Activated T-cell treated with anti-CD3 and anti-CD28 coated beads, Interleukin-2, amount 50 U/mL, for 72 hours (primary cell): ENCODE measurements at places on chromosomes 2 and 18.

- DNase-seq: no peak
- H3K36me3 ChIP-seq: no peaks in the 10 kb centered on the region
- H3K27me3 ChIP-seq: no peaks in the 10 kb centered on the region
- H3K4me3 ChIP-seq: no peak overlapping the region
- H3K27ac ChIP-seq: no peak overlapping the region
These were observed 242.9 kb downstream of the ARL6IP6 start for GRCh38 chr2:152961351-152961750.

DNA sequence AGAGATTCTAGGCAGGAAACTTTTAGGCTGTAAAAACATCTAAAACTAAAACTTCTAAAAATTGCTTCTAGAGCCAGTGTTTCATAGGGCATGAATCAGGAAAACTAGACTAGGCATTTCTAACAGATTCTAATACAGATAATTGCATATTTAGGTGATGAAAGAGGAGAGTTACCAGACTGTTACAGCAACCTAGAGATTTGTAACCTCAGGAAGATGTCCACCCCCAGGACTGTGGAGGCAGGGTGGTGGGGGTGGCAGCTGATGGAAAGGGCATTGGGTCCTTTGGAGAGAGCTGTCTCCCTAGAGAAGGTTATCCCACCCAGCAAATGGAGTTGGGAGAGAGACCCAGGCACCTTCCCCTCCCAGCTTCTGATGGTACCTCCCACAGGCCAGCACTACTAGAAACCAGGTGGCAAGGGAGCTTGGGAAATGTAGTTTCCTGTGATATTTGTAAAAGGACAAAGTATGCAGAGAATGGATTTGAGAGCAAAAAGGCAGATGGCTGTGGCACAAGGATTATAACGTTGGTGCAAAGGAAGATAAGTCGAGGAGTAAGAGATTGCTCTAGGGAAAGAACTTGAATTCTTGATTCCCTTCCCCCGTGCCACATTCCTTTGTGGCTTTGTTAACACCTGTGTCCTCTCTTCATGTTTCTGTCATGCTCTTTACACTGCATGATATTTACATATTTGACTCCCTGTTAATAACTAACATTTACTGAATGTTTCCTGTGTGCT is 75.6 kb upstream of the MGAT5 start:
- no peak overlapping the region for H3K4me3 ChIP-seq
- DNase-seq: no peak
- peaks cover 58% of the 10 kb centered on the region for H3K4me1 ChIP-seq
- peak overlapping the region; percentile 66 for H3K27ac ChIP-seq

GRCh38 chr2:57278451-57278850 is 768.2 kb upstream of the VRK2 start:
- H3K4me3 ChIP-seq: no peak overlapping the region
- H3K27ac ChIP-seq: no peak overlapping the region
- H3K27me3 ChIP-seq: no peaks in the 10 kb centered on the region
- no peak for DNase-seq

DNA sequence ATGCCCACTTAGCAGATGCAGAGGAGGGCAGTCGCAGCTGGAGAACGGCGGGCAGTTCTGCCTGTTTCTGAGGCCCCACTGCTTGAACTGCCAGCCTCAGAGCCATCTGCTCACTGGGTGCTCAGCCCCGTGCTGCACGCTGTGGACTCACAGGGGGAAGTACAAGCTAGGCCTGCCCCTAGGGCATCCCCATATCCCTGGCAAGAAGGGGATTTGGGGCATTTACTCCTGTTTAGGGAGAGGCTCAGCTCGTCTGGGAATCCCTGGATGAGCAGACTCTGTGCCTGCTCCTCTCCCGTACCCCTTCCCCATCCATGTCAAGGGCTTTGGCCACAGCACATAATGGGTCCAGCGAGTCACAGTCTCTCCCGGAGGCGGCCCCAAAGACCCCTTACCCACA is 169.8 kb upstream of the PKDCC start:
- H3K27me3 ChIP-seq: peaks cover 19% of the 10 kb centered on the region
- no peaks in the 10 kb centered on the region for H3K36me3 ChIP-seq
- no peak overlapping the region for H3K27ac ChIP-seq

DNA sequence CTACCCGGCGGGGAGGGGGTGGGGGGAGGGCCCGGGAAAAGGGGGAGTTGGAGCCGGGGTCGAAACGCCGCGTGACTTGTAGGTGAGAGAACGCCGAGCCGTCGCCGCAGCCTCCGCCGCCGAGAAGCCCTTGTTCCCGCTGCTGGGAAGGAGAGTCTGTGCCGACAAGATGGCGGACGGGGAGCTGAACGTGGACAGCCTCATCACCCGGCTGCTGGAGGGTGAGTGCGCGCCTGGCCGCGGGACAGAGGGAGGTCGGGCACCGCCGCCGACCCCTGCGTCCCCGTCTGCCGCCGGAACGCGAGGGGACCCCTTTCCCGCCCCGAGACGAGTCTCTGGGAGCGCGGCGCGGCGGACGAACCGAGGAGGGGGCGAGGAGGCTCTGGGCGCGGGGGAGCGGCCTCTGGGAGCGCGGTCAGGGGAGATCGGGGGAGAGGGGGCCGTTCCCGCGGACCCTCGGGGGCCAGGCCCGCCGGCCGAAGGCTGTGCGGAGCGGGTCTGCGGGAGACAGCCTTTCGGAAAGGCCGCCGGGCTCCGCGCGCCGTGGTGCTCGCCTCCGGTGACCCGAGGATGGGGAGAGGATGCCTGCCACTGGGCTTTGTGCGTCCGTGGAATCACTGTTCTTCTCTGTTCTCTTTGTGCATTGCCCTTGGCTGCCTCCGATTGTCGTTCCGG is 463 bp downstream of the PPP1CB start:
- H3K4me3 ChIP-seq: peak overlapping the region; percentile 95
- H3K27me3 ChIP-seq: no peaks in the 10 kb centered on the region
- H3K27ac ChIP-seq: peak overlapping the region; percentile 100
- H3K4me1 ChIP-seq: peaks cover 63% of the 10 kb centered on the region

- H3K4me3 ChIP-seq: no peak overlapping the region
- H3K27ac ChIP-seq: no peak overlapping the region
- peaks cover 4% of the 10 kb centered on the region for H3K36me3 ChIP-seq
- peaks cover 40% of the 10 kb centered on the region for H3K4me1 ChIP-seq
- no peak for DNase-seq
- no peaks in the 10 kb centered on the region for H3K27me3 ChIP-seq
These were observed 192.7 kb upstream of the ITGA4 start for GRCh38 chr2:181264441-181264840.

DNA sequence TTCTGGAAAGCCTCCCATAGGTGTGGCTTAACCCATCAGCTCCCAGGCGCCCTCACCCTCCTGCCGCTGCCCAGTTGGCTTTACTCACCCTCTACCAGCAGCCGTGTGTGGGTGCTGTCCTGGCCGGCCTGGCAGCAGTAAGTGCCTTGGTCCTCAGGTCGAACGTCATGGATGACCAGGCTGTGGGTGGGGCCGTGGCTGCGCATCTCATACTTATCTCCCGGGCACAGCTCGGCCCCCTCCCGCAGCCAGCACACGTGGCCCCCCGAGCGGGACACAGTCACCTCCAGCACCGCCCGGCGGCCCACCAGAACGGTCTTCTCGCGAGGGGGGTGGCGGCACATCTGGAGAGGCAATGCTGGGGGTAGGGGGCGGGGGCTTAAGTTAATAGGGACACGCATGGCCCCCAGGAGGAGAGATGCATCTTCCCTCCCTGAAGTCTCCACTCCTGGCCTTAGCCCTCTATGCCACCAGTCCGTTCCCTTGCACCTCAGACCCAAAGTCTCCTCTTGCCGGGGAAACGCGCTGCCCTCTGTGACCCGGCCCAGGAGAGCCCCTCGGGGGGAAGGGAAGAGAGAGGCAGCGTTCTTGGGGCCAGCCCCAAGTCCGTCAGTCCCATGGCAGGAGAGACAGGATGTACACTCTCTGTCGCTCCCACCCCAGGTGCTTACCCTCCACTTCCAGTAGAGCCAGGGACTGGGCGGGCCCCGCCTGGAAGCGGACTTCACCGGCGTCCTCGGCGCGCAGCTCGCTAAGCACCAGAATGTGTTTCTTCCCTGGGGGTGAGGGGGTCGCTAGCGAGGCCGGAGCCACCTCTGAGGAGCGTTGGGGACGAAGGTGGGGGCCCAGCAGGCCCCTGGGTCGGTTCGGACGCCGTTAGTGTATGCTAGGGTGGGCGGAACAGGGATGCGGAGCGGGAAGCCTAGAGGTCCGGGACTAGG is 7.9 kb downstream of the TMEM198 start:
- H3K4me1 ChIP-seq: peaks cover 10% of the 10 kb centered on the region
- DNase-seq: peak; percentile 19
- H3K27me3 ChIP-seq: peaks cover 26% of the 10 kb centered on the region
- H3K27ac ChIP-seq: no peak overlapping the region

GRCh38 chr2:223930103-223930976 is 14.8 kb downstream of the WDFY1 start:
- no peak for DNase-seq
- peaks cover 75% of the 10 kb centered on the region for H3K4me1 ChIP-seq
- H3K4me3 ChIP-seq: peak overlapping the region; percentile 60
- peaks cover 3% of the 10 kb centered on the region for H3K36me3 ChIP-seq
- H3K27me3 ChIP-seq: no peaks in the 10 kb centered on the region
- H3K27ac ChIP-seq: no peak overlapping the region

GRCh38 chr2:26245231-26245732 is 543 bp downstream of the HADHB start:
- H3K27me3 ChIP-seq: no peaks in the 10 kb centered on the region
- H3K4me3 ChIP-seq: peak overlapping the region; percentile 100
- H3K4me1 ChIP-seq: peaks cover 71% of the 10 kb centered on the region
- peak overlapping the region; percentile 95 for H3K27ac ChIP-seq

DNA sequence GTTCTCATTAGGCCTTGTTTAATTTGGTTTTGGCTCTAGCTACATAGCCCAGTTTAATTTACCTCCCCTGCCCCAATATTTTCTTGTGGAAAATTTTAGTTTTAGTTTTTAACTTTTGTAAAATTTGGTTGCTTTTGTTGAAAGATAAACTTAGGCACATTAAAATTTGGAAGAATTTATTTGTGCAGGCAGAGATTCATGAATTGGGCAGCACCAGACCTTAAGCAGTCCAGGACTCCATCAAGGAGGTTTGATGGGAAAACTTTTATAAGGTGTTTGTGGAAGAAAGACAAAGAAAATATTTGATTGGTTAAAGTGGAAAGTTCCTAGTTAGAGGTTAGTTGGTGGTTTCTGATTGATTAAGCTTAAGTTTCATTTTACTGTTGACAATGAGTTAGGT is 16.4 kb upstream of the PNPT1 start:
- DNase-seq: no peak
- H3K4me1 ChIP-seq: no peaks in the 10 kb centered on the region
- no peak overlapping the region for H3K4me3 ChIP-seq
- H3K36me3 ChIP-seq: no peaks in the 10 kb centered on the region

GRCh38 chr2:85583667-85584353 is 421 bp upstream of the VAMP5 start:
- peaks cover 12% of the 10 kb centered on the region for H3K36me3 ChIP-seq
- H3K27me3 ChIP-seq: no peaks in the 10 kb centered on the region
- H3K27ac ChIP-seq: peak overlapping the region; percentile 59
- peaks cover 57% of the 10 kb centered on the region for H3K4me1 ChIP-seq

- DNase-seq: peak; percentile 29
- no peak overlapping the region for H3K27ac ChIP-seq
- H3K4me3 ChIP-seq: no peak overlapping the region
- H3K36me3 ChIP-seq: peaks cover 5% of the 10 kb centered on the region
- H3K4me1 ChIP-seq: peaks cover 21% of the 10 kb centered on the region
These were observed 38.1 kb upstream of the STAT1 start for GRCh38 chr2:191051825-191052778.

DNA sequence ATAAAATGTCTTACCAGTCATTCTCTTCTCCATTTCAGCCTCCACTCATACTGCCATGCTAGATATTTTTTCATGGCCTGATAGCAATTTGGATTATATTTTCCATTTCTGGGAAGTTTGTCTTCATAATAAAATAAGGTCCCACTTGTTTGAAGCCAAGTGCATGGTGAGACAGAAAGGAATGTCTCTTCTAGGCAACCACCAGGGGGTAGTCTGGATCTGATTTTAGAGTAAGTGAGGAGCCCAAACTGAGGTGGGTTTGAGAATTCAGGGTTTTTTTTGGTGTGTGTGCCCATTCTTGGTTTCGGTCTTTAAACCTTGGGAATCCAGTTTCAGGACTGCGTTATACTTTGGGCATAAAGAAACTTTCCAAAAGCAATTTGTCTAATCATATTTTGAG is 315.5 kb downstream of the RPRM start:
- H3K36me3 ChIP-seq: no peaks in the 10 kb centered on the region
- H3K27ac ChIP-seq: no peak overlapping the region
- no peak overlapping the region for H3K4me3 ChIP-seq
- peak; percentile 0 for DNase-seq

DNA sequence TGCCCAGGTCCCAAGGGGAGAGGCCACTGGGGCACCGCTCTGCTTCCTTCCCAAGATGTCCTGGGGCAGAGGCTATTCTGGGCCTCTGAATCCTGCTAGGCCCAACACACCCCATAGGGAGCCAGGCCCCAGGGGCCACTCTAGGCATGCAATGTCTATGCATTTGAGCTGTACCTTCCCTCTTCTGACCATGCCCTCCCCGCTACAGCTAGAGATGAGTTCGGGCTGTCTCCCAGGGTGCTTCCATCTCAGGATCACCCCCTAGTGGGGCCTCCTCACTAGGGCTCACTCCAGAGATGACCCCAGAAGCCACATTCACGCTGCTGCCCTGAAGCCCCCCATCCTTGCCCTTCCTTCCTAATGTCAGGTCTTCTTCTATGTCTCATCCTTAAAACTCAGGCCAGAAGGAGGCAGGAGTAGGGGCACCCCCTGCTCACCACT is 54.4 kb downstream of the TNS1 start:
- DNase-seq: no peak
- no peaks in the 10 kb centered on the region for H3K4me1 ChIP-seq
- H3K4me3 ChIP-seq: no peak overlapping the region
- H3K27me3 ChIP-seq: peaks cover 21% of the 10 kb centered on the region
- no peak overlapping the region for H3K27ac ChIP-seq

DNA sequence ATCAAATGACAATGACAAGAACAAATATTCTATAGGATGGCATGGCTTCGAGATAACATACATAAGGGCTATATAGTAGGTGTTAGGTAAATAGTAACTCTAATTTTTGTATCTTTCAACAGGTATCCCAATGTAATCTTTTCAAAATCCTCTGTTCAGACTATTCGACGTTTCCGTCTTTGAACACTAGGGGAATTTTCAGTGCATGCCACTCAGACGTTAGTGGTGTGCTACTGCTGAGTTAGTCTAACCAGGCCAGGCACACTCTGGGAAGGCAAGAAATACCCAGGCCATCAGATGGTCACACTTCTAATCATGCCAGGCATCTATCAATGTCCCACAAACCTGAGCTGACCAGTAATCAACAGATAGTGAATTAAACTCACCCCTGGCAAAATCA is 14.6 kb upstream of the CREG2 start:
- no peak overlapping the region for H3K4me3 ChIP-seq
- H3K27ac ChIP-seq: no peak overlapping the region
- DNase-seq: no peak
- H3K36me3 ChIP-seq: no peaks in the 10 kb centered on the region

DNA sequence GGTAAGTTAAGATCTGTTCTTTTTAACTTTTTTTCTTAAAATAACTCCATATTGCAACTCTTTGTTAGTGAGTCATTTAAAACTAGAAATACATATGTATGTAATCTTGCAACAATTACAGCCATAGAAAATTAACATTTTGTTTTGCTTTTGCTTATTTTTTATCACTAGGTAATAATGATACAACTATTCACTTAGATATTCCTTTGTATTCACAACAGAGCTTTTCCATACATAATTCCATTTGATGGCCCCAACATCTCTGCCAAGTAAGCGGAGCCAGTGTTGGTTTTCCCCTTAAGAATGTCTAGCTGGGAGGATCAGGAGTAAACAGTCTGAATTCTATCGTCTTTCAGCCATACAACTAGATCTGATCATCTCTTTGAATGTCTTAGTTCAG is 16.1 kb downstream of the SPP2 start:
- H3K27me3 ChIP-seq: no peaks in the 10 kb centered on the region
- no peaks in the 10 kb centered on the region for H3K4me1 ChIP-seq
- H3K36me3 ChIP-seq: peaks cover 2% of the 10 kb centered on the region
- H3K4me3 ChIP-seq: no peak overlapping the region
